ENCODE measurements at places on chromosomes 3 and 15.

- no peak for DNase-seq
Measured at GRCh38 chr3:190533511-190534281, 19.8 kb downstream of the IL1RAP start.

DNA sequence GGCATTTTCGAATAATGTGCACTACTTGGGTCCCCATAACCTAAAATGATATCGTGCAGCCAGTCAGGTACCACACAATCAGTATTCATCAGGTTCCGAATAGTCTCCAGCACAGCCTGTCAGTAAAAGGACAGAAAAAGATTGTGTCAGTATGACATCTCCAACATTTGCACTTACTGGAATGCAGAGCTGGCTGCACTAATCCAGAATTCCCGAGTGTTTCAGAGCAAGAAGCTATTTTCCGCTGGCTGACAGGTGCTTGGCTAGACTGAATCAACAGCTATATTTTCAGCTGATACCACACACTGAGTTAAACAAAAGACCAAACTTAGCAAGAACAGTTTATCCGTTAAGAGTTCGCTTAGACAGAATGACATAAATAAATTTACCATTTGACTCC is 68.8 kb downstream of the AQR start:
- DNase-seq, result no peak

DNA sequence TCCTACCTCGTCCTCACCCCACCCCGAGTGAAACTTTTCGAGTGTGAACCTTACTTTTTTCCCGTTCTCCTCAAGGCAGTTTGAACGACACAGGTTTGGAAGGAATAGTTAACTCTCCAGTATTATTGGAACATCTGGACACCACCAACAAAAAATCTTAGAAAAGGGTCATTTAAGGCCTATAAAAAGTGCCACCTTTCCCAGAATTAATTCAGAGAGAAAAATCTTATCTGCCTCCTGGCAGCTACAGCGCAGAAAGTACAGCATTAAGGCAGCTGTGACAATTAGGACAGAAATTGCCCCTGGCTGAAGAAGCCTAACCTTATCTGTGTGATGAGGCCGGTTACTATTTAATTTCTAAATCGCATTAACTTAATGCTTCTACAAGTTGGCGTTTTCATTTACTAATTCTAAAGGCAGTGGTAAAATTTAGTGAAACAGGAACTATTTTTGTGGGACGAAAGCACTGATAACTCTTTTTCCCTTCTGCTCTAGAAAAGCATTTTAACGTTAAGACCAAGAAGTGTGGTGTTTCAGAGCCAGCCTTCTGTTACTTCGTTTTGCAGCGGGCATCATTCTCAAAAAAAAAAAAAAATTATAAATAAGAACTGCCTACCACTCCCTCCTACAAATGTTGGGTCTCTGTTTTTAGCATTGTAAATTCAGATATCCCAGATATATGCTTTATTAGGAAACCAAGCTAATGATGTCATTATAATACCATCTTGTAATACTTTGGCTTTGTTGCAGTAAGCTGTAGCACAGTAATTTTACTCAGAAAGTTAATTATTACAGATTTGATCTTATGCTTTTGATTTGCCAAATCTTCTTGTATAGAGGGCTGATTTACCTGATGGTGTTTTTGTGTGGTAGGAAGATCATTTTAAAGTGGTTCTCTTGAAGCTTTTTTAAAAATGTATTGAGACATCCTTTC is 1.4 kb downstream of the ATP11B start:
- no peak for DNase-seq

DNA sequence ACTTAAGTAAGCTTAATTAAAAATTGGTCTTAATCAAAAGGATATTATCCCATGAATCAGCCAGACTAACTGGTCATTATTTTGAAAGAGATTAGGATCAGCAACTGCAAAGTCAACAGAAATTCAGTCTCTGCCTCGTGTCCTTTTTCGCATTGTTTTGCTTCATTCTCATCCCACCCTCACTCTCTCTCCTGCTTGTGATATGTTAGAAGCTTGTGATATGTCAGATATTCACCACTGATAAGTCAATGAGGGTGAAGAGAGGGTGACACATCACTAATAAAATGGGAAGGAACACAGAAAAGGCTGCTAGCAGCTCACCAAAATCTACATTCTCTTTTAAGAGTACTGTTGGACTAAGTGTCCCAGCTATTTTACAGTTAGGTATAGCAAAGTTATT is 146.1 kb downstream of the SUCNR1 start:
- DNase-seq, result no peak

GRCh38 chr15:90006217-90007075 is 5.3 kb downstream of the ZNF710 start:
- DNase-seq, result no peak

DNA sequence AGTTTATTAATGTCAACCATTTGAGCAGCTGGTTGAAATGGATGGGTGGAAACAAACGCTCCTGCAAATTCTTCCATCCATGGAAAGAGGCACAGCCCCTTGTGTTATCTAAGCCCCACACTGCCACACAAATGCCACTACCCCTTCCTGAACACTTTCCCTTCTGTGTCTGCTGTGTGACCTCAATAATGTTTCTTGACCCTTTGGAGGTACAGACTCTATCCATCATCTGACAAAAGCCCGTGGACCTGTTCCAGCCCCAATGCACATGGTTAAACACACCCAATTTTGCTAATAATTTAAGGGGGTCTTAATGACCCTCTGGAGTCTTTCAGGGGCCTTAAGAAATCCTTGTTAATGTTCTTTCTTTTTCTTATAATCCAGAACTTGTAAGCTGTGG is 482.2 kb upstream of the CFAP20DC start:
- no peak for DNase-seq

GRCh38 chr3:155233213-155233612 is 60.3 kb downstream of the STRIT1 start:
- DNase-seq, result no peak

- no peak for DNase-seq
Measured at GRCh38 chr3:158509891-158510290, 61.1 kb upstream of the MLF1 start.

- DNase-seq, result peak; percentile 26
Measured at GRCh38 chr15:58748852-58749531, 515 bp downstream of the ADAM10 start.

DNA sequence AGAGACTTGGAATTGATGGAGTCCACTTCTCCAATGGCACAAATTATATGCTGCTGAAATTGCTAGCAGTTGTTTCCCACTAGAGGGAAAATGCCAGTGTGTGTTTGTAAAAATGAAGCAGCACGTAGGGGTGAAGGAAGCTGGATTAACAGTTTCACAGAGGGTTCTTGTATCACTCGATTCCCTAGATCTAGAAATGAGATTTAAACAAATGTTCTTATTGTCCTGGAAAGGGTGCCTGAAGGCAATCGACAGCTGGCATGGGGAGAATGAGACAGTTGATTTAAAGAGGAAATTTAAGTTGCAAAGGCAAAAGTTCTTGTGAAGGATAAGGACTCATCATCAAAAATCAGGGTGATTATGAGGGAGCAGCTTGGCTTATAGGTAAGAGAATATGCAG is 234.8 kb upstream of the ARPP21 start:
- DNase-seq, result no peak

DNA sequence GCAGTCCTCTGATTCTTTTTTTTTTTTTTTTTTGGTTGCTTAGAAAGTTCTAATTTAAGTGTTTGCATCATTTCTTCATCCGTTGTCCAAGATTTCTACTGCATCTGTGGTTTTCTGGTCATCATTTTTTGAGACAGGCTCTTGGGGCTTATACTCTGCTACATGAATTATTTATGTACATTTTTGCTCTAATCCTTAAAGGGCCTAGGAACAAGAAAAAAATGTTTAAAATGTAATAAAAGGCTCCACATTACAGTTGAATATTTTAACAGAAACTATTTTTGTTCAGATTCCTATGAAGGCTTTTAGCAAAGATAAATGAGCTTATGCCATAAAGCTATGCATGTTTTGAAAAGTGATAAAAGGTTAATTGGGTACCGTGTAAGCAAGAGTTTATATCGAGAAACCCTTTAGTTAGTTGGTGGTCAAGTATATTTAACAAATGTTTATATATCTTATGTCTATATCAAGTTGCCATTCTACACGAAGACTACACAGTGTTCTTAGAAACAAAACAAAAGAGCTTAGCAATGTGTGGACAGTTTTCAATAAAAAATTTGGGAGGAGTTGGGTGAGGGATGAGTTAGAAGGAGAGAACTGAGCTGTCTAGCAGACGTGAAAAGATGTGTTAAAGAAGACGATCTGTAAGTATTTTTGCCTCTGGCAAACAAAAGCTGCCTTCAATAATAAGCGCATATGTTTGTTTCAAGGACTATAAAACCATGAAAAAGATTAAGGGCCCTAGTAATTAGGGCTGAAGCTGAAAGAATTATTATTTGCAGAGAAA is 563.6 kb upstream of the NAALADL2 start:
- DNase-seq, result no peak

DNA sequence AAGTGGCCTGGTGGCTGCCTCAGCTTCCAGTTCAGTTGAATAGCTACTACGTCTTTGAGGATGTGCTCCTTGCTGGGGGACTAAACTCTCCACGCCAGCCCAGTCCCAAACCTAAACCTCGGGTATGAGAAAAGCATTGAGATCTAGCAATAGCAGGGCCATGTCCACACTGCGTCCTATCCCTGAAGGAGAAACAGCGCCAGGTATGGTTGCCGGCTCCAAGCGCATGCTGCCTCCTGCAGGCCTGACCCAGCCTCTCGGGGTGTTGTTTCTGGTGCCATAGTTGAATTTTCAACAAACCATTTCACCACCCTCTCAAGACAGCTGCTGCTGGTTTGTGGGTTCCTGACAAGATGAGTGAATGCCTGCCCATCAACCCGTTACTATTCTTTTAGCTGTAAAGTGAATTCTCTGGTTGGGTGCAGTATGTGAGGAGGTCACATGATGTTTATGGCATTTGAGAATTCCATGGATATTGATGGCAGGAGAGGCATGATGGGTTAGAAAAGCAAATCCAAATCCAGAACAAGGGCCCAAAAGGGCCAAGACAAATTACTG is 13.0 kb upstream of the SLC28A1 start:
- no peak for DNase-seq

DNA sequence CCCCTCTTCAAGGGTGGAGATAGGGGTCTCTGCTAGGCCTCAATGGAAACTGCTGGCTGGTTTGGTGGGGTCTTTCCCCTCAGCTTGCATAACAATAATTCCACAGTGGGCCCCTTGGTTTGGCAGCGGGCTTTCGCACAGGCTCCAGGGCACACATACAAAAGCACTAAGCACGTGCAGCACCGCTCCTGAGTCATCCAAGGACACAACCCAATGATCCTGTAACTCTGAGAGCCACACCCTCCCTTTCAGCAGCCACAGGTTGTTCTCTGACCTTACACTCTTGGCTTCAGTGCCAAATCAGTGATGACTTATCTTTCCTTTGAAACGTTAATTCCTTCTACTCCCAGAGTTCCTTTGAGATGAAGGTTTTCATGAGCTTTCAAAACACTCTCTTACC is 41.7 kb downstream of the DAPK2 start:
- no peak for DNase-seq

GRCh38 chr15:68210409-68210756 is 5.3 kb upstream of the CALML4 start:
- no peak for DNase-seq

GRCh38 chr15:53046153-53046790 is 256.1 kb upstream of the ONECUT1 start:
- no peak for DNase-seq

DNA sequence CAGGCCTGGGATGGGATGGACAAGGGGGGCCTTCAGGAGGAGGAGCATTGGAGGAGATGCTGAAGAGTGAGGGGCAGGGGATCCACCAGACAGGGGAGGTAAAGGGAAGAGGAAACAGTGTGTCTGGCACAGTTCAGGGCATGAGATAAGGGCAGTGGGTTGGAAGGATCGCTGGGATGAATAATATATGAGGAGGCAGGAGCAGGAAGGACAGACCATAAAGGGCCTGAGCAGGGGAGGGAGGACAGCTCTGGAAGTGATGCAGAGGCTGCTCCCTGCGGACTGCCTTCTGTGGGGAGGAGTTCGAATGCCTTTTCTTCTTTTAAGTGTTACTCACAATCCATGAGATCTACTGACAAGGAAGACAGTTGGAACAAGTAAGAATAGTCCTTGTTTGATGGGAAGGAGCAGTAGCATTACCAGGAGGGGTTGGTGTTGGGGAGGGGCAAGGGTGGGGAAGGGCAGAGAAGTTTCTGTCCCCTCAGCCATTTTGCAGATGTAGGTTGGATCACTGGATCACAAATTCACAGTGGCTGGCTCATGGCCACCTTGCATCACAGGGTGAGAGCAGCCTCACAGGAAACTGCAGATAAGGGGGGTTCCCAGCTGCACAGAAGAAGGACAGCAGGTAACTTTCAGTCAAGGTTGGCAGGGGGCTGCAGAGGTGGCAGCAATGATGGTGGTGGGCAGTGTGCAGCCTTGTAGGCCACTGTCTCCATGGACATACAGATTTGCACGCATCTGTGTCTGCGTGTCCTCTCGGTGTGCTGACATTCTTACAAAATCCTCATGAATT is 91.9 kb upstream of the SNRPN start:
- no peak for DNase-seq

- no peak for DNase-seq
Measured at GRCh38 chr3:128492671-128493569, at the start of gene GATA2. GATA2 (minus strand) TSS chr3:128493201; CDS start chr3:128487031, 6,170 bp downstream.

Data from stimulated activated CD4-positive, alpha-beta T cell treated with anti-CD3 and anti-CD28 coated beads, TNF-alpha, amount 100 ng/mL, for 48 hours (primary cell).